Endothelial cell of umbilical vein (primary cell): ENCODE measurements at places on chromosomes 16 and 17. TPM values are rescaled to one million over a fixed set of nuclear protein-coding genes. Genes with fewer than 3 reads are reported as not detected.

DNA sequence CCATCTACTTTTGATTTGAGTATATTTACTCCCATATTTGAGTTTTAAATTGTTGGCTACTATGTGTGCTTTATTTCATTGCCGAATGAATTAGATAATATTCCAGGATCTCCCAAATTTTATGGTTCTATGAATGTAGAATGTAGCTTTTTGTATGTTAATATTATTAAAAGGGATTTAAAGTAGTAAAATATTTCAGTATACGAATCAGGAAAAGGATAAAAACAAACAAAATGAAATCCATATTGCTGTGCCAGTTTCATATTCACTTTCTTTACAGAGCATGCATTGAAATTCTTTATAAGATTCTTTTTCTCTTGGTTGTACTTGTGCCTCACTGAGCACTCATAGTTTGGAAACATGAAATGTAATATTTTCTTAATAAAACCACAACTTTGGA, 155.1 kb downstream of the CHD9 start:
- peak; percentile 15 for DNase-seq

GRCh38 chr17:33500151-33500550, 207.1 kb upstream of the ASIC2 start:
- no peak for DNase-seq

DNA sequence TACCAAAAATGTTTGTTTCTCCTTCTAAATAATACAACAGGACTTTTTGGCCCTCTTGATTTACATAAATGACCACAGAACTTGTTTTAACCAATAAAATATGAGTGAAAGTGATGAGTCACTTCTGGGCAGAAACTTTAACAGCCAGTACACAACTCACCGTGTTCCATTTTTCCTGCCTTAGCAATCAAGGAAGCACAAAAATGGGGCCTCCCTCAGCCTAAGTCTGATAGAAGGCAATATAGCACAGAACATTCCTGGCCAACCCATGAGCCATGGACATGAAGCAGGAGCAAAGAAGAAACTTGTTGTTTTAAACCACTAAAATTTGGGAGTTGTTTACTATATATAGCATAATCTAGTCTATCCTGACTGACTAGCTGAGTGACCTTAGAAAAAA, 61.1 kb upstream of the MTMR4 start:
- peak; percentile 28 for DNase-seq

DNA sequence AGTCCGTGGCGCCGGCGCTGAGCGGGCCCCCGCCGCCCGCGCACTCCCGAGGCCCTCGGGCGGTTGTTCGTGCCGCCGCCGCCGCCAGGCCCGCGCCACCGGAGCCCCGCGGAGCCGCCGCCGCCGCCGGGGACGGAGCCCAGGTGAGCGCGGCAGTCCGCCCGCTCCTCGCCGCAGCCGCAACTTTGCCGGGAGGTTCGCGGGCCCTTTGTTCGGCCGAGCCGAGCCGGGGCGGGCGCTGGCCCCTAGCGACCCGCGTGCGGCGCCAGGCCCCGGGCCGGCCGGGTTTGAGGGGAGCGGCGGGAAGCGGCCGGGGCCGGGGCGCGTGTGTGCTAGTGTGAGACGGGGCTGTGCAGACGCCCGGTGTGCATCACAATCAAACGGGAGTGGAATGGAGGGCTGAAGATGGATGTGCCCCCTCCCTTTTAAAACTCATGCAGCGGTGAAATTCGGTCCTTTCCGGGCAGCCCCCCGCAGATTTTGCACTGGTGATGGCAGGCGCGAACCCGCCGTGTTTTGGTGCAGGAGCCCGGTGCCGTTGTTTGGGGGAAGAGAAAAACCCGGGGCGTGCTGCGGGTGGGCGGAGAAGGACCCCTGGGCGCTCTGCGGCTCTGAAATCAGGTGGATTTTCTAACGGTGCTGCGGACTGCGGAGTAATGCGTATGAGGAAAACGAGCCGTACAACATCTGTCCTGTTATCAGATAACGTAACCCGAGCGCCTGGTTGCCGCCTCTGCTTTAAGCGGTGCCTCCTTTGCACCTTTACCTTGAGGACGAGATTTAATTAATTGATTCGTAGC, 823 bp downstream of the TNRC6C start:
- DNase-seq, result no peak

GRCh38 chr17:17886726-17887125, 49.9 kb upstream of the SREBF1 start:
- DNase-seq, result no peak

- DNase-seq, result peak; percentile 57
Observed at GRCh38 chr17:732902-733720, 715 bp downstream of the TLCD3A start.

DNA sequence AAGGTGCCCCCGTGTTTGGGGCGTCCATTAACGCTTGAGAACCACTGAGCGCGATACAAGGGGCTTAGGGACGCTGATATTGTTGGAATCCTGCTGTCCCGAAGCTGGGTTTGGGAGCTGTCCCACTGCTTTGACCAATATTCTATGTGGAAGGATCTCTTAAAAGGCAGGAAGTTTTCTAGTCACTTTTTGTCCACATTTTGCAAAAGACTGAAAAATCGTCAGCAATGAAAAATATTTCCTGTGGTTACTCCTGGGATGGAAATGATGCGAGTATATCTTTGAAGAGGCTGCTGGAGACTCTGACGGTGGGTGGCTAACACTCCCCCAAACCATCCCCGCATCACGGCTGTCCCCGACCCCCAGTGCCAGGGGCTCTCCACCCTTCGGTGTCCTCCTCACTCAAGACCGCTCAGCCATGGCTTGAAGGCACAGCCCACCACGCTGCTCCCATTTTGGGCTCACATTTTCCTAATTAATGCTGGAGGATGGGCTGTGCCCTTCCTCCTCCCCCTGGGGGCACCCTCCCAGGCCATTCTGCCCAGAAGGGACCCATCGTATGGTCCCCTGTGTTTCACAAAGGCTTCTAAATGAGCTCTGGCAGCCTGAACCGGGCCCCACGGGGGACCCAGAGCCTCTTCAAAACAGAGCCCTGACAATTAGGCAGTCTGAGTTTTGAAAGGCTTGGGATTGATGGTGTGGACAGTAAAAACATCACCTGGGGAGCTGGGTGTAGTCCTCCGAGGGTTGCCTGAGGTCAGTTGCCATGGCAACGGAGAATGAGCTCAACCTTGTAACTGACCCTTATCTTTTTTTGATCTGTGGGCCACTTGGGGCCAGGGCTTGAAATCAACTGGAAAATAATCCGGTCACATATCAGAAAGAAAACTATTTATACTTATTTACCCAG, 158.6 kb downstream of the C16orf78 start:
- no peak for DNase-seq

DNA sequence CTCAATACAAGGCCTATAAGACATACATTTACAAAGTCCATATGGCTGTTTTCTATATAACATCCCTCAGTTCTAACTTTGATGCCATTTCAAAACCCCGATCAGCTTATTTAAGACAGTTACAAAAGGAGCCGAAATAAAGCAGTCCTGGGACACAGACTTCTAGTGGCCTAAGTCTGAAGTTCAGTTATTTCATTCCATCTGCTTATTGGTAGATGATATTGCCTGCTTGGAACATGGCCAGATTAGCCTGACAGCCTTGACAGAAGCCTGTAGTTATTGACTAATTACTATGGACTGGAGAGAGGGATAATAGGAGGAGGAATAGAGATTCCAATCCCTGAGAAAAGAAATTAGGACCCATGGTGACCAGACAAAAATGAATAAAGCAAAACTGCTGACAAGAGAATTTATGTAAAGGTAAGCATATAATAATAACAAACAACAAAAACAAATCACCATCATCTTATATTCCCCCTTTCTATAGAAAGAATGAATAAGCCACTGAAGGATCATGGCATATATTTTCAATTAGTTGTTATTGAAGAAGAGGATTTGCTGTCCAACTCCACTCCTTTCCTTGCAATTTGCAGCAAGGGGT, 206.3 kb upstream of the TOM1L1 start:
- no peak for DNase-seq

- DNase-seq, result no peak
Observed at GRCh38 chr17:74437702-74438101, 5.8 kb downstream of the GPRC5C start.

DNA sequence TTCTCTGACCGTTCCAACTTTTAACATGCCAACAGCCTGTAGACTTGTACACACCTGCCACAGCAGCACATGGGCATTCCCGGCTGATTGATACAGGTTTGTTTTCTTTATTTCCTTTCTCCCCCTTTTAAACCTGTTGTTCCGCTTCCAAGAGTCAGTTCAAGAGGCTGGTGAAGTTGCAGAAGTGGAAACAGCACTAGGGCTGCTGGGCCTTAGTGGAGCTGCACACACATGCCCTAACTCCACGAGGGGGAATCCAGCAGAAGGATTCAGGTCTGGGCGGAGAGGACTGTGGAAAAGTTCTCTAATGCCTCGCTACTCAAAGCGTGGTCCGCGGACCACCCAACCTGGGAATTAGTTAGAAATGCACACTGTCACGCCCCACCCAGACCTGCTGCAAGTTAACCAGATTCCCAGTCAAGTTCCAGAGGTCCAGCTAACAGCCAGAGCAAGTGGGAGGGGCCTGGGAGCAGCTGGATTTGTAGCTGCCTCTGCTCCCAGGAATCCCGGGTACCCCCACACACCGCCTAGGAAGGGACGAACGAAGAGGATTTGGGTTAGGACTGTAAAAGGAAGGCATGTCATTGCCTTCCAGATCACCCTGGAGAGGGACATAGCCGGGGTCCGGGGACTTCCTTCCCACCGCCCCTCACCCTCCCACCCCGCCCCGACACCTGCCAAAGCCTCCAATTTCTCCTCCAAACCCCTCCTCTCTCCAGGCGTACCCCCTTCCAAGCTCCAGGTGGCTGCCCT, 542 bp downstream of the SLC39A11 start:
- peak; percentile 28 for DNase-seq

- no peak for DNase-seq
Observed at GRCh38 chr16:57761301-57761700, 25.7 kb downstream of the KATNB1 start.

GRCh38 chr17:57576744-57577143, 168.4 kb downstream of the CCDC182 start:
- no peak for DNase-seq

DNA sequence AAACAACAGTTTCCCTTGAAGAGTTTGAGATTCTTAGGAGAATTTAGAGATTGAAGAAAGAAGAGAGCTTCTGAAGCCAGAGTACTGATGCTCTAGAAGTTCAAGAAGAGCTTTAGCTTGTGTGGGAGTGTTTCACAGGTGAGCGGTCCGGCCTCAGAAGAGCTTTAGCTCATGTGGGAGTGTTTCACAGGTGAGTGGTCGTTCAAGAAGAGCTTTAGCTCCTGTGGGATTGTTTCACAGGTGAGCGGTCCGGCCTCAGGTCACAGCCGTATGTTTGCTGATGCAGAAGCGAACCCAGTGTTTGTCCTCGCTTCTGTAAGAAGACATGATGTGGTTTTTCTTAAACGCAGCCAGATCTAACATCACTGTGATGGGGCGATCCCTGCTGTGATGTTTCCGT, 76.4 kb downstream of the SEC14L1 start:
- no peak for DNase-seq

GRCh38 chr17:81036197-81036941, 1.4 kb downstream of the BAIAP2 start:
- DNase-seq, result no peak

DNA sequence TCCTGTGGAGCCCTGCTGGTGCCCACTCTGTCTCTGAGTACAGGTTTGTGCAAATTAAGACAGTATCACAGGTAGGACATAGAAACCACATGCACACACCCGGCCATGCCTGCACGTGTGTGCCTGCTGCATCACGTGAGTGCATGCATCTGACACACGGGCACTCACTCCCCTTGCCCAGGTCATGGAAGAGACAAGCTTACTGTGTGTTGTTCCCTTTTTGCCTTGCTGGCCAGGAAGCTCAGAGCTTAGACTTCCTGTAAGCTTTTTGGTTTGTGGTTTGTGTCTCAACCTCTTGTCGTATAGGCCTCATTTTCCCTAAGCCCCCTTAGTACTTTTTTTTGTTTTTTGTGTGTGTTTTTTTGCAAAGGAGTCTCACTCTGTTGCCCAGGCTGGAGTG, 25.0 kb downstream of the ZNF469 start:
- DNase-seq, result no peak

DNA sequence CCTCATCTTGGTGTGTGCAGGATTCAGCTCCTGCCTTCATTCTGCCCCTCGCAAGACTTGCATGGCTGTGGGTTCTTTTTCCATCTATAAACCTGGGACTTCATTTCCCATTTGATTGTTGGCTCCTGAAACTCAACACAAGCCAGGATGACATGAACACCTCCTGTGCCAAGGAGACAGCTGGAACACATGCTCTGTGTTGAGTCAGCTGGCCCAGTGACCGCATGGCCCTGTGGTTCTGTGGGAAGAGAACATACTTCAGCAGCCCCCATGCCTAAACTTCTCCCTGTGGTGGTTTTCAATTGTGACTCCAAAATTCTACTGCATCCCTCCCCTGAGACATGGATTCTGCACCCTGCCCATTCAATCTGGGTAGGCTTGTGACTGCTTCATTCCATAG, 57.9 kb upstream of the FOXF1 start:
- DNase-seq, result no peak

The FADS6 gene
- polyA plus RNA-seq, result not detected in 2 replicates

The ASGR1 gene
- polyA plus RNA-seq, result 12.5 and 13.7 TPM in 2 replicates

The ADAD2 gene
- polyA plus RNA-seq, result 0.04 and 0.10 TPM in 2 replicates

The C17orf100 gene
- 0.99 and 1.6 TPM in 2 replicates for polyA plus RNA-seq

The ATP2C2 gene
- polyA plus RNA-seq, result not detected in 2 replicates

The GNAO1 gene
- polyA plus RNA-seq, result not detected in 2 replicates
